ENCODE measurements at places on chromosomes 11 and 22. TPM values are rescaled to one million over a fixed set of nuclear protein-coding genes. Genes with fewer than 3 reads are reported as not detected.

Gene SCGB1C1
- total RNA-seq, result not detected

- DNase-seq, result no peak
Observed at GRCh38 chr22:34943830-34944229, 122.1 kb upstream of the ISX start.

Gene INSC
- total RNA-seq, result 2.3 TPM

DNA sequence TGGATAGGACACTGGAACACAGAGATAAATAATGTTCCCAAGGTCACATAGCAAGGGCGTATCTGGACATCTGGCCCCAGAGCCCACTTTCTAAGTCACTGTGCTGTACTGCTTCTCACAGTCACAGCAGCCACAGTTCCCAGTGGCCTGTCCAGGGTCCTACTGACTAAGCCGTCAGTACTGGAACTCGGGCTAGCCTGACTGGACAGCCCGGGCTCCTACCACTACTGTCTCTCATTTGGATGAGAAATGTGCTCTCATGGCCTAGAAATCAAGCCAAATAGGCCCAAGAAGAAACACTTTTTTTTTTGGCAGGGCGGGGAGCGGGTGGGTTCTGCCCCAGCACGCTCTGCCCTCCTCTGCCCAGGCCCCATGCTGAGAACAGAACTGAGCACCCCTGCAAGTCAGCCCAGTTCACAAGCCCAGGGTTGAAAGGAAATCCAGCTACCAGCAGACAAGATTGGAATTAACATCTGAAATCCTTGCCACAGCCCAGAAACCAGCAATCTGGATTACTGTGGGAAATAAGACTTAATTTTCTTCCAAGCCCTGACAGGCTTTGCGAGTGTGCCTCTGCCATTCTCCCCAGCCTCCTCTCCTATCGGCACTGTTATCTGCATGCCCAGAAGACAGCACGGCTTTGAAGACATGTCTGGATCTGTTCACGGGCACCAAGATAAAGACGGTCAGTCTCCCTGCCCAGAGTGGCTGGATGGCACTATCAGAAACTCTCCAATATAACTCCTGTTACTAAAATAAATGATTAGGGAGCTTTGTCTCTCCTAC, 182.9 kb upstream of the NCAM1 start:
- DNase-seq, result no peak

- DNase-seq, result no peak
Observed at GRCh38 chr22:44181033-44181911, 547 bp downstream of the PARVG start.

- no peak for DNase-seq
Observed at GRCh38 chr22:25693268-25693565, 48.8 kb upstream of the MYO18B start.

DNA sequence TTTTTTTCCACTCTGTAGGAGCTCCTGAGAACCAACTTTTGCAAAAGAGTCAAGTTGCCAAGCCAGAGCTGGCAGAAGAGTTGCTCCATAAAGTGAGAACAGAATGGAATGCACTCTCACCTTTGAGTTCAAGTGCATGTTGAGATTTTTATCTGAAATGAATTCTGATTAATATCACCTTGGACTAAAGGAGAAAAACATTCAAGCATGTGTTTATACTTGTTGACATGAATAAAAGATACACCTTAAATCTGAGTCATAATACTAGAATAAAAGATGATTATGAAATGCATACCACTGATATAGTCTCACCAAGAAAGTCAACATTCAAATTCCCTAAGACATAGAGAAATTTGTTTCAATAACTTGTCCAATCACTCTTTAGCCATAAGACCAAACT, 37.8 kb downstream of the ARL14EP start:
- no peak for DNase-seq

DNA sequence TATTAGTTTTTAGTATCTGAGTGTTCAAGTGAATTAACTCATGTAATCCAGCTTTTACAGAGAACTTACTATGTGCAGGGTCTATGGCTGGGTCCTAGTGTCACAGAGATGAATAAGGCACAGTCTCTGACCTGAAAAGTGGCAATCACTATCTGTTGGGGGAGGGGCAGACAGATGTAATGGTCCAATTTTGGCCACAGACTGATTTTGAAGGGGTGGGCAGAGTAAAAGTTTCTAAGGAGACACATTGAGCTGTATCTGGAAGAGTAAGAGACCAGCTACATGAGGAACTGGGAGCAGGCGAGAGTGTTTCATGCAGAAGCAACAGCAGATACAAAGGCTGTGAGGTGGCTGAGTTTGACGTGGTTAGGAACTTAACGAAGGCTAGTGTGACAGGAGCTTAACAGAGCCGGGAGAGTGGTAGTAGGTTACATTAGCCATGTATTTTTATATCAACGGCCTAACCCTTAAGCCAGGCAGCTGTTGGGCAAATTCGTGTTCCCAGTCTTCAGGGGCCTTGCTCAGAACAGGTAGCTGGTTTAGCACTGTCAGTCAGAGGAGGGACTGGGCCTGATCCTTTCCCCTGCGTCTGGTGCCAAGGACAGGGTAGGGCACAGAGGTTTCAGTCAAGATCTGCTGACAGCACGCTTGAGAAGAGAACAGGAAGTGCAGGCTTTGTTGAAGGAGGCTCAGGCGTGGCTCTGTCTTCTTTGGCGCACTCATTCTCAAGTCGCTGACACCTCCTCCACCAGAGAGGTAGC, 1.4 kb upstream of the STIM1 start:
- no peak for DNase-seq

DNA sequence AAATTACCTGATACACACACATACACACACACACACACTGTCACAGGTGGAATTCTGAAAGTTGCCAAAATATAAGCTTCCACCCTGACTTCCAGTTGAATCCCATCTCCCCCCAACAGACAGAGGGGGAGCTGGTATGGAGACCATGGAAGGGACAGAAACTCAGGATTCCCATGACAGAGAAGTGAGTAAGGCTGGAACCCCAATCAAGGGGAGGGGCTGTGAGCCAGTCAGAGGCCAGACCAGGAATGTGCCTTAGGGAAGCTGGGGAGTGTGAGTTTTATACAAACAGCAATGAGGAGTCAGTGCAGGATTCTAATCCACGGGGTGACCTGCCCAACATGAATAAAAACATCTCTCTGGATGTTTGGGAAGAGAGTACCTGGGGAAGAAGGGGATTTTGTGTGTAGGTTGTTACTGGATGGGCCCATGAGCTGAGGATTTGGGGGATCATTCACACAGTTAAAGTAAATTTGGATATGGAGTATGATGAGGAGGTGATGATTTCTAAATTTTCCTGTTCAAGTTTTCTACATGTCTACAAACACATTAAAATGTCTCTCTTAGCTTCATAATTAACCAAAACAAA, 38.7 kb upstream of the TOP3B start:
- no peak for DNase-seq

DNA sequence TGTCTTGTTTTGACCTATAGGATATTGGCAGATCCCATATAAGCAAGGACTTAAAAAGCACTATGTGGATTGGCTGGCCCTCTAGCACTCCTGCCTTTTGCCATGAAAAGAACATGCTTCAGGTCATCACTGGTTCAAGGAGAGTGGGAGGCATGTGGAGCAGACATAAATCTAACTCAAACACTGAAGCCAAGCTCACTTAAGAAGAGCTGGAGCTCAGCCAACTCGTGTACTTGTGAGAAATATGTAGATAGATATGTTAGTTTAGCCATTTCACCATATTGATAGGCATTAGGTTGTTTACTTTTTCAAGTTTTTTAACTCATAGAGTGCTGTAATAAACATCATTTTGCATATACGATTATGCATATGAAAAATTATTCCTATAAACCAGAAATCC, 19.9 kb upstream of the BBOX1 start:
- no peak for DNase-seq

Gene GRM5
- 0.20 TPM for total RNA-seq

DNA sequence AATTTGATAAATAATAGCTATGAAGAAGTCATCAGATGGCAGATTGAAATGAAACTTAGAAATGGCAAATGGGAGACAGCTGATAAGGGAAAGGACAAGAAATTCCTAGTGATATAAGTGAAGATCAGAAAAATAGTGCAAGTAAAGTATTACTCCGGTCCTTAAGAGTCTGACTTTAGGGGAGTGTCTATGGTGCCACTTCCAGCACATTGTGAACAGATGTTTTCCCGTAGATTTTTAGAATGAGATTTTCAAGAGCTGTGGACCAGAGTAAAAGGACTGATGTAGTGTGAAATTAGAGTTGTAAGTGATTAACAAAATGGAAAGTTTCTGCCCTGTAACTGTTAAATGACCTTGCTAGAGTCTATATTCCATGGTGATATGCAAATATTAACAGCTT, 974.8 kb upstream of the TENM4 start:
- peak; percentile 14 for DNase-seq

- no peak for DNase-seq
Observed at GRCh38 chr22:24601217-24602104, 1.5 kb upstream of the GGT1 start.

DNA sequence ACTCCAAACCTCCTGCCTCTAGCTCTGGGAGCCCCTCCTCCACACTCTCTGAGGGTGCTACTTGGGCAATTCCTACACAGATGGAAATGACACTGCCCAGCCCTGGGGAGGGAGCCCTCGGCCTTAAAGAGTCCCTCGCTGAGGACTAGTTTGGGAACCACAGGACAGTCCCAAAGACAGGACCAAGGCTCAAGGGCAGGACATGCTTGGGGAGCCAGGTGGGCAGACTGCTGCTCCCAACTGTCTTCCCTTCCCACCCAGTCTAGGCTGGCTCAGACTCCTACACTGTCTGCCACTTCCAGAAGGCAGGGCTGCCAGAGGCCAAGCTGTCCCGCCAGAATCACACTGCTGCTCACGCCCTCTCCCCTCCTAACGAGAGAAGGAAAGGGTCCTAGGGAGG, 9.8 kb downstream of the ARRB1 start:
- DNase-seq, result no peak

DNA sequence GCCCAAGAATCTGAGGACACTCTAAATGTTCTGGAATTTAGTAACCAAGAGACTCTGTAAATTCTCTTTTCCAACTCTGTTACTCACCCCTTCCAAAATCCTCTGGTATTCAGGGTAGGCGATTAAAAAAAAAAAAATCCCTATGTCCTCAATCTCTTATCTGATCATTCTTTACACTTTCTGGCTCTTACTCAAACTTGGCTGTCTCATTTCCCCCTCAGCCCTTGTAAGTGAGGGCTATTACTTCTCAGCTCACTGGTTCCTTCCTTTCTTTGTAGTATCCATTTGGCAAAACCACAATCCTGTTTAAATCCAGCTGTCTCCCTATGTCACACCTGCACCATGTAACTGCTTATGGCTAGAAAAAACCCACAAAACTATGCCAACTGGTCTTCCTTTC, 12.7 kb upstream of the MSANTD2 start:
- DNase-seq, result no peak

Gene MRGPRF
- 13.0 TPM for total RNA-seq

Gene PLEKHA7
- total RNA-seq, result 19.9 TPM

Gene CDC45
- 6.0 TPM for total RNA-seq

DNA sequence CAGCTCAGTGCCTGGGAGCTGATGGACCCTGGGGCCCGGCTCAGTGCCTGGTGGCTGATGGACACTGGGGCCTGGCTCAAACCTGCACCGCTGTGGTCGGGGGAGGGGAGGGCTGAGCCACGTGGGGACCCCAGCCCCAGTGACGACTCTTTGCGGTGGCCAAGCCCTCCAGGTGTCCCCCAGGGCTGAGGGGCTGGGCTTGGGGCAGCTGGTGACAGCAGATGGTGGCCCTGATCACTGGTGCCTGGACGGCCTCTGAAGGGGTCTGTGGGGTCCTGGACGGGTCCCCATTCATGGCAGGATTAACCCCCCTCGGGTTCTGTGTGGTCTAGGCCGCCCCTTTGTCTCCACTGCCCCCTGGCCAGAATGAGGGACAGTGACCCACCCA, 3.4 kb upstream of the MUC5B start:
- DNase-seq, result no peak

DNA sequence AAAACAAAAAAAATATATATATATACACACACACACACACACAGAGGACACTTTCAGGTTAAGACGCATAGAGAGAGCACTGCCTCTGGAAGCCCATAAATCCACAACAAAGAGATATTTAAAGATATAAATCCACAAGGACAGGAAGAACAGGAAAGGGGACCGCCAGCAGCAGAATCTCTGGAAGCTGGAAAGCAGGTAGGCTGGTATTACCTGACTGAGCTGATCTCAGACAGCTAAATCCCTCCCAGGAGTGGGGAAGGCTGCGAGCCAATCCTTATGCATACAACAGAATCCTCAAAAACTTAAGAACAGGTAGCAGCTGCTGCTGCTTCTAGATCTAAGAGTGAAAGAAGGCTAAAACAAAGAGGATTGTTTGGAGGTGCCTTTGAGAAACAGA, 1.8 kb upstream of the MCAT start:
- peak; percentile 62 for DNase-seq

DNA sequence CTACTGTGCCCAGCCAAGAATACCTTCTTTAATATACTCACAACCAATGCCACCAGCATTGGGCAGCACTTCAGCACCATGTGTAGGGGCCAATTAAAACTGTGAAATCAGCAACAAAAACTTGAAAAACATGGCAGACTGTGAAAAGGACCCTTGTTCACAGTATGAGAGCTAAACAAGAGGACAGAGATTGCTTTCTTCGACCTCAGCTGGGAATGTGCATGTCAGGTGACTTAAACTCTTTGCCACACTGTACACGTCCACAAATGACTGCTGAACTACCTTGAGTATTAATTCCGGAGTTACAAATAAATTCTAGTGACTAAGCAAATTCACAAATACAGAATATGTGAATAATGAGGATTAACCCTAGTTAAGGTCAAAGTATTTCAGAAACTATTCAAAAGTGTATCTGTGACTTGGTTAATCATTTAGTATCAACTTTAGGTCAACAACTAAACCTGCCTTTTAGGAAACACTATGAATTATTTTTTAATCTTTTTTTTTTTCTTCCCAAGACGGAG, 33.0 kb downstream of the DDX6 start:
- no peak for DNase-seq

- DNase-seq, result no peak
Observed at GRCh38 chr11:203056-203944, 3.9 kb downstream of the BET1L start.

DNA sequence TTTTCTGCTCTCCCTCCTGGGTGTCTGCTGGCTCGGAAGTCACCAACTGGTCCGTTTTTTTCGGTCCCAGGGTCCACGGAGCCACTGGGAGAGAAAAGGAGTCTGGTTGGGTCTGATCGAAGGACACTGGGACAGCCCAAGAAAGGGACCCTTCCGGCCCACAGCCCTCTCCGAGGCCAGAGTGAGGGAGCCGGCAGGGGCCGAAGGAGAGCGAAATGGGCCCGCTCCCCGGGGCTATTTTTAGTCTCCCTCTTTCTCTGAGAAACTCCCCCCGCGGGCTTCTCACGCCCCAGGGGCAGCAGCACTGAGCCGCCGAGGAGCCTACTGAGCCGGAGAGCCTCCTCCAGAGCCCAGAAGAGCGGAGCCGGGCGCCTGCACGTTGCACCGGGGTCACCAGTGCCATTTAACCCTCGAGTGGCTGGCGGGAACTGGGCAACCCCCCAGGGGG, 1.9 kb downstream of the ESAM start:
- no peak for DNase-seq

DNA sequence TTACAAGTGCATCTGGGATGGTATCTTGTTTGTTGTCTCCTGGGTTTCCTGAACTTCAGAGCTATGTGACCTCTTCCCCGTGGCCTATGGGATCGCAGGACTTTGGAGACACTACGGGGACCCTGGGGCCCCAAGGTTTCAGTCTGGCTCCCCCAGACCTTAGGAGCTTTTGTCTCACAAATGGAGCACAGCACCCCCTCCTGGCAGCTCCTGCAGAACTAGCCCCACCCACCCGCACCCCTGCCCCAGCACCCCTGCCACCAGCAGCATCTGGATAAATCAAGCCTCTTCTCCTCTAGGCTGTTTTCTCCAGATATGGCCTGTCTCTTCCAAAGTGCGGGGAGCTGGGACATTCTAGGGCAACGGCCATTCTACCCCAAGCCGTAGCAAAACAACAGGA, 10.4 kb downstream of the RCOR2 start:
- no peak for DNase-seq

Gene PDE2A
- total RNA-seq, result 12.3 TPM

Gene MMP7
- 3.6 TPM for total RNA-seq

Data from skin of body (tissue), 3 donors.